ENCODE measurements at places on chromosomes 11 and 22.

- DNase-seq, result no peak
Measured at GRCh38 chr11:129242855-129243254, 50.7 kb upstream of the ARHGAP32 start.

GRCh38 chr11:36703055-36703404, 105.0 kb upstream of the RAG2 start:
- no peak for DNase-seq

- DNase-seq, result no peak
Measured at GRCh38 chr11:26188554-26188953, 143.4 kb upstream of the ANO3 start.

DNA sequence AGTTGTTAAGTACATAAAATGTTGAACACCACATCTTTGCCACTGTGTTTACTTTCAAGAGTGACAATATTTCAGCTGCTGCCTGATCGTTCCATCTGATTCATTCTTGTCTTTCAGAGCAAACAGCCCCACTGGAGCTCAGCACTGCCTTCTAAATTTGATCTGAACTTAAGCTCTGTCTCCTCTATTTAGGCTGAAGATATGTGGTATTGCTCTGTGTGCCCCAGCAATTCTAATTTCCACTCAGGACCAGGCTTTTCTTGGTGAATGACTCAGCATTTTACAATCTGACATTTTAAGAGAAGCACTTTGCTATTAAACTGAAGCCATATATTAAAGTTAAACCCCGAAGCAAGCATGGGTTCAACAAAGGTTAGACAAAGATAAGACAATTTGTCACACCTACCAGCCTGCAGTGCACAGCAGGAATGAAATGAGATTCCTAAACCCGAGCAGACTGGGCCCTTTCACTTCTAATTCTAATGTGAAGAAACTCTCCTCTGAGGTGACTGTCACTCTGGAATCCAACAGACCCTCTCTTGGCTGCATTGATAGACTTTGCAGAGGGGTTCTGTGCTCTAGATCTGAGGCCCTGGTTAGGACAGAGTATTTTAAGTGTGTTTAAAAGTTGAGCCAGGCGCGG, 41.7 kb upstream of the PLET1 start:
- no peak for DNase-seq

- DNase-seq, result no peak
Measured at GRCh38 chr11:1397146-1397861, 7.6 kb downstream of the BRSK2 start.

- no peak for DNase-seq
Measured at GRCh38 chr22:36303874-36304273, 50.9 kb downstream of the APOL1 start.

DNA sequence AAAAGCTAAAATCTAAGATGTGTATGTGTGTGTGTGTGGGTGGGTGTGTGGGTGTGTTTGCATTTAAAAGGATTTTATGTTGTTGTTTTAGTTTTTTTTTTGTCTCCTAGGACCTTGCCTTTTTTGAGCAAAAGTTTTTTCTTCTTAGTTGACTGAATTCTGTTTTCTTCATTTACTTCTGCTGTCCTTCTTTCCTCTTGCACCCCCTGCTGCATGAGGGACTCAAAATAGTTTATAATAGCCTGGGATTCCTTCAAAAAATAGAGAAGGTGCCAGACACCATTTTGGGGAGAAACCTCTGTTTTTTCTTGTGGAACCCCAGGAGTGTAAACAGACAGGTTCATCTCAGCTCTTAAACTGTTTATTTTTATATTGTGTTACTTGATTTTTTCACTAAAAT, 817.7 kb downstream of the TBC1D22A start:
- DNase-seq, result no peak

DNA sequence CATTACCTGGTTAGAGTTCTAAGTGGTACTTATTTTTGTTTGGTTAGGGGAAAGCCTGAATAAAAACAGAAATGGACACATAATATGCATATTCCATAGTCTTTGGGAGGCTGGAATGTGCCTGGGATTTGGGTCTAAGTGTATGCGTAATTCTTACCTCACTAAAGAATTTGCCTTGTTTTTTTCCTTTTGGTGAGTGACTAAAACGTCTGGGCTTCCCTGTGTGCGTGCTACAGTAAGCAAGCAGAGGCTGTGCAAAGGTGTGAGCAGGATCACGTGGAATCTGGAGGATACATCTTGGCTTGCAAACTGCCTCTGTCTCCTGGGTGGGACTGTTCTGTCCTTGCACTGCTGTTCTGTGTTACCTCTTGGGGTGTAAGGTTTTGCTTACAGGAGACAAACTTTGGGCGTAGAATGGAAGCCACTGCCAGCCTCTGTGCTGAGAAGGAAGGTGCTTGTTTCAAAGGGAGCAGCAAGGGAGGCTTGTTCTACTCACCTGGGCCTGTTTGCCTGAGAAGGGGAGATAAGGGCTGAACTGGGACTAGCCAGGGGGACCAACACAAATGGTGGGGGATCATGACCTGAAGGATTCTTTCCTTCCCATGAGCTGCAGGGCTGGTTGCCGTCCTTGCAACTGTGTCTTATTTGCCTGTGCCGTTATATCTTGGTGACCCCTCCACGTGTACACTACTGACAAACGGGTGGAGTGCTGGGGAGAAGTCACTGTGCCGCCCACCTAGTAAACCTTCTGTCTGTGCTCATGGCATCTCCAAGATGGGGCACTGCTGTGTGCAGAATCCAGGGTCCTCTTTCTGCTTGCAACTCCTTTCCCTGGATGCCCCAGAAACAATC, 4.5 kb downstream of the NEAT1 start:
- DNase-seq, result peak; percentile 46

DNA sequence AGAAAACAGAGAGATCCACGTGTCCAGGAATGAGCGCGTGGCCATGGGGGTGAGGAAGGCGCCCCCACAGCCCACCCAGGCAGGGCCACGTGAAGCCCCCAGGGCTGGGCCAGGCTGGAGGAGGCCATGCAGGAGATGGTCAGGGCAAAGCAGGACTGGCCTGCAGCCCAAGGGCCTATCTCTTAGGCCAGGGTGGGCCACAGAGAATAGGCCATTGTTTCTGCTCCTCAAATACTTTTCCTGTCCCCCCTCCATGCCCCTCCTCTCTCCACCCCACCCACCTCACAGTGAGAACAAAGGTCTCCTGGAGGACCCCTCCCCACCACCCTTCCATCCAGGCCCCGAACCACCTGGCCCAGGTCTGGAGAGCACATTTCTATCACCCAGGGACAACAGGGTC, 8.3 kb upstream of the CDC42EP1 start:
- DNase-seq, result no peak

DNA sequence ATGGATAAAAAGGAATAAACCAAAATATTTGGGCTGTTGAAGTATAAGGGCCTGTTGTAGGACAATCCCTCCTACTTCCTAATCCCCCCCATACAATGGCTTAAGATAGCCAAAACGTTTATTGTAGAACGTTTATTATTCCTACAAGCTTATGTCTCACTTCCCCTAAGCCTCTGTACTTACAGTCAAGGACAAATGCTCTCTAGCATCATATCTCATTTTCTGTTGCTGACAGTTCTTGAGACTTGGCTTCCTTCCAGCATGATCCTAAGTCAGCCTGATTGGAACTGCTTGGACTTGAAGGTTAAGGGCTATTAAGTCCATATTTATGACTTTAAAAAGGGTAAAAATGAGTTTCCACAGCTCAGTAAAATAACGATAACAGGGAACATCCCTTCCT, 8.8 kb downstream of the MISFA start:
- DNase-seq, result no peak

GRCh38 chr11:130999086-130999485, 82.8 kb upstream of the SNX19 start:
- no peak for DNase-seq

DNA sequence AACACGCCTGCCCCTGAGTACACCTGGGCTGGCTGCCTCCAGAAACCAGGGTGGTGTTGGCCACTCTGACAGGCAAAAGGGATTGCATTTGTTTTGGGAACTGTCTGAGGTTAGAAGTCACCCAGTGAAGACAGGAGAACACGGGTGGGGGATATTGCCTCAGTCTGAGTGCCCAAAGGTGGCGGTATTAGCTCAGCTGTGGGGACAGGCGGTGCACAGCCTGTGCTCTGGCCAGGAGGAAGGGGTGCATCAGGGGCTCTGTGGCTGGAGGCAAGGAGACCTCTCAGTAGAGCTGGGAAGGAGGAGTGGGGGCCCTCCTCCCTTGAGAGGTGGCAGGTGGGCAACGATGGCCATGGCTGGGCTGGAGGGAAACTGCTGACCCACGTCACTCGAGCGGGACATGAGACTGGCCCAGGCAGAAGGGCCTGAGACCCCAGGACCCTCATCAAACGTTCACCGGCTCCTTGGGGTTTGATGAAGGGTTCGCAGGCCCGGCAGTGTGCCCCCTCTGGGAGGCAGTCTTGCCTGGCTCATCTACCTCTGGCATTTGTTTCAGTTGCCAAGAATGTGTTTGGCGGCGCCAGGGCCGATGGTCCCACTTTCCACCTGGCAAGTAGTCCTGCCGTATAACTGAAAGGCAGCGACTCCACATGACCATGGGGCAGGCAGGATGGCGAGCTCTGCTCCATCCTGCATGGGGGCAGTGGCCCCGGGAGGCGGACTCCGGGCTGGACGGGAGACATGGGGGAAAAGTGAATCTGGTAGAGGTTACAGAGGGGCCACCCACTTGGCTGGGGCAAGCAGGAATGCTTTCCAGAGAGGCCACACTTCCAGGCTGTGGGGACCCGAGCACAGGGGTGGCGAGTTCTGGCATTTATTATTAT, 52.8 kb upstream of the SMIM38 start:
- no peak for DNase-seq

GRCh38 chr11:85922367-85922766, 67.2 kb downstream of the CCDC83 start:
- no peak for DNase-seq

DNA sequence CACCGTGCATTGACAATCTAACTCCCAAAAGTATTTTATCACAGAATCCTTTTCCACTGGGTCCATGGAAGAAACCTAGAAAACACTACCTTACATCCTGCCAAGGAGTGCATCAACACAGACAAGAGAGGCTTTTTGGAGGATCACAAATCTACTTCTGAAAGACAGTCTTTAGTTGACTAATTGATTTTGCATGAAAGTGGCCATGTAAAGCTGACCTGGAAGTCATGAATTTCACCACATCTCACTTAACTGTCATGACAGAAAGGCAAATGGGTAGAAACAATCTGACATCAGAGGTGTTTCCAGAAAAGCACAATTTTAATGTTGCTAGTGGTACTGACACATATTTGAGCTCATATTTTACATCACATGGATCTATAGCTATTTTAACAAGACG, 101.6 kb downstream of the FAM76B start:
- no peak for DNase-seq

DNA sequence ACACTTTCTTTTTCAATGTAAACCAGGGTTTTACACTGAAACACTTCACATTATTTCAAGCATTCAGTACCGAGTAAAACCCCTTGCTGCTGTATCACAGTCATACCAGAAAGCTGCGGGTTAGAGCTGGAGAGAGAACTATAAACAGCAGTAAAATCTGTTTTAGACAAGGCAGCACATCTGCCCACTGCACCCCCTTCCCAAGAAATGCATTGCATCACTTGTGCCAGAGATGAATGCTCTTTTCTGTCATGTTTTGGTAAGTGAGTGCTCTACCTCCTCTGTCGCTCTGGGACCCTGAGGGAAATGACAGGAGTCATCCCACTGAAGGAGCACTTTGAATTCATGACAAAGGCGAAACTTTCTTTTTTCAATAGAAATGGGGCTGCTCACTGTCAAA, 107.2 kb downstream of the MAML2 start:
- DNase-seq, result no peak

DNA sequence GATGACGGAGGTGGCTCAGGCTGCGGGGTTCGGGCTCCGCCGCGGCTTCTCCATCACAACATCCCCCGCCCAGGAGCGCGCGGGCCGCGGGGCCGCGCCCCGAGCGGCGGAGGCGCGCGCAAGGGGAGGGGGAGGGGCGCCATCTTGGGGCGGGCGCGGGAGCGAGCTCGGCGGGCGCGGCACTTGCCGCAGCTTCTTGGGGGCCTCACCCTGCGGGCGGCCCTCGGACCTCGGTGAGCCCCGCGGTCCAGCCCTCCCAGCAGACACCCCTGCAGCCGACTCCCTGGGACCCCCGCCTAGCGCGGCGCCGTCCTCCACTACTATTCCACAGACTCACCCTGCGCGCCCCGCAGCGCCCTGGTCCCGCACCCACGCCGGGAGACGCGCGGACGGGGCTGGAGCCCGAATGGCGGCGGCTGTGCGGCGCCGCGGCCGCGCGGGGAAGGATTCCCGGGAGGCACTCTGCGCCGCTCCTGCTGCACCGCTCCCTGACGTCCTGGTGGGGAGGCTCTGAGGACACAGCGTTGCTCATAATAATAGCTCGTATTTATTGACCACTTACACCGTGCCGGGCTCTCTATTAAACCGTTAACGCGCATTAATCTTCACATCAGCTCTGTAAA, at the start of gene APBB1:
Gene APBB1 (minus strand): TSS at position 86 of the 623 bp plus-strand sequence. CDS start 7,747 bp downstream, outside the sequence.
- peak; percentile 71 for DNase-seq

DNA sequence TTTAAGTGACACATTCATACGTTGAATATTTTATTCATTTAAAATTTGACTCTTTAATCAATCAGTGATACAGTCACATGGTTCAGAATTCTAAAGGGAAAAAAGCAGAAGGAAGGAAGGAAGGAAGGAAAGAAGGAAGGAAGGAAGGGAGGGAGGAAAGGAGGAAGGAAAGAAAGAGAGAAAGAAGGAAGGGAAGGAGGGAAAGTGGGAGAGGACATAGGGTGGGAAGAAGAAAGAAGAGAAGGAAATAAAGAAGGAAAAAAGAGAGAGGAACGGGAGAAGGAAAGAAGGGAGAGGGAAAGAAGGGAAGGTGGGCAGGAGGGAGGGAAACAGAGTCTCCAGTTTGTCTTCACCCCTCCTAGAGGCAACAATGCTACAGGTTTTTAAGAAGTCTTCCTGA, 518.6 kb downstream of the MIAT start:
- no peak for DNase-seq

GRCh38 chr11:3090096-3090901, 33.1 kb upstream of the CARS1 start:
- DNase-seq, result no peak

GRCh38 chr11:105192115-105192514, 52.5 kb upstream of the CARD18 start:
- DNase-seq, result no peak

- DNase-seq, result no peak
Measured at GRCh38 chr22:22552630-22553029, 6.4 kb downstream of the PRAME start.

GRCh38 chr11:8336356-8337129, 72.9 kb upstream of the LMO1 start:
- DNase-seq, result no peak

- DNase-seq, result peak; percentile 61
Measured at GRCh38 chr11:128624269-128625175, 37.2 kb upstream of the ETS1 start.

Measured in lower lobe of right lung (tissue), 2 donors.